ENCODE measurements at places on chromosomes 5 and 9.

DNA sequence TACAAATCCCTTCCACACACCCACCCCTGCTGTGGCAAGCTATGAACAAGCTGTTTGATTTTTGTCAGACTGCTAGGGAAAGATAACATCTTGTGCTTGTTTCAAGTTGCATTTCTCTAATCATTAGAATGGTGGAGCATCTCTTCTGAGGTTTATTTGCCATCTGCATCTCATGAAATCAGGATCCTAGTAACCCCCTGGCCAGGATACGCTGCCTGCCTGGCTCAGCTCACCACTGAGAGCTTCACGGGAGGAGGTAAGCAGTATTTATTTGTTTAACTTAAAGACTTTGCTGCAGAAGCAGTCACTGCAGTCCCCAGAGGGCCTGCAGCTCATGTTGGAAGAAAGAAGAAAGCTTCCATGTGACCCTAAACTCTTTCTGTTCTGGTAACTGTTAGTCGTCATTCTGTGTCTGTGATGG is 83.3 kb upstream of the CXCL14 start:
- H3K27me3 ChIP-seq = no peaks in the 10 kb centered on the region
- H3K4me3 ChIP-seq = no peak overlapping the region
- H3K27ac ChIP-seq = no peak overlapping the region

- H3K27me3 ChIP-seq = no peaks in the 10 kb centered on the region
- no peak for DNase-seq
- H3K4me3 ChIP-seq = no peak overlapping the region
- no peaks in the 10 kb centered on the region for H3K36me3 ChIP-seq
These were observed 47.4 kb downstream of the SCAI start for GRCh38 chr9:125095821-125096443.

- H3K4me1 ChIP-seq = peaks cover 13% of the 10 kb centered on the region
- H3K4me3 ChIP-seq = no peak overlapping the region
- H3K36me3 ChIP-seq = no peaks in the 10 kb centered on the region
- no peak for DNase-seq
- H3K27ac ChIP-seq = no peak overlapping the region
These were observed 12.3 kb downstream of the PDLIM4 start for GRCh38 chr5:132269635-132270334.

DNA sequence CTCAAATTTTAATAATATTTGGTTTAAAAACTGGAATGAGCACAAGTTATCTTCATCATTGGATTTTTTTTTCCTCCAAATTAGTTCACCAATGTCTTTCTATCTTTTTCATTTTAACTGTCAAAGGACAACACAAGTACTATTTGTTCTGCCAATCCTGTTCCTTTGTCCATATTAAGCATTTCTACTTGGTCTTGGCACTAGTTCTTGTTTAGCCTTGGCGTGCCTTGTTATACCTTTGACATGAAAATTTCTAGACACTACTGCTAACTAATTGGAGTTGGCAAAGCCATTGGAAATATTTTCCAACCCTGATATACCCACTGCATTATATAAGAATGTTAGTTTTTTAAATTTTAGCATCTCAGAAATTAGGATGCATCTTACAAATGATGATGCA is 3.8 kb downstream of the SPINK6 start:
- H3K36me3 ChIP-seq = no peaks in the 10 kb centered on the region
- H3K4me3 ChIP-seq = no peak overlapping the region
- no peaks in the 10 kb centered on the region for H3K4me1 ChIP-seq
- H3K27ac ChIP-seq = no peak overlapping the region

DNA sequence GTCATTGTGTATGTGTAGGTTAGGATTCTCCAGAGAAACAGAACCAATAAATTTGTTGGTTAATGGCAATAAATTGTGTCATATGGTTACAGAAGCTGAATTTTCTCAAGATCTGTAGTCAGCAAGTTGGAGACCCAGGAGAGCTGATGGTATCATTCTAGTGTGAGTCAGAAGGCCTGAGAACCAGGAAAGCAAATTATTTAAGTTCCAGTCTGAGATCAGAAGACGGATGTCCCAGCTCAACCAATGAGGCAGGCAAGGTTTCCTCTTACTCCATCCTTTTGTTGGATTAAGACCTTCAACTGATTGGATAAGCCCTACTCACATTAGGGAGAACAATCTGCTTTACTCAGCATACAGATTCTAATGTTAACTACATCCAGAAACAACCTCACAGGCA is 656.3 kb downstream of the ANXA1 start:
- H3K36me3 ChIP-seq = no peaks in the 10 kb centered on the region
- H3K4me1 ChIP-seq = no peaks in the 10 kb centered on the region
- H3K27ac ChIP-seq = no peak overlapping the region
- H3K4me3 ChIP-seq = no peak overlapping the region
- no peak for DNase-seq

DNA sequence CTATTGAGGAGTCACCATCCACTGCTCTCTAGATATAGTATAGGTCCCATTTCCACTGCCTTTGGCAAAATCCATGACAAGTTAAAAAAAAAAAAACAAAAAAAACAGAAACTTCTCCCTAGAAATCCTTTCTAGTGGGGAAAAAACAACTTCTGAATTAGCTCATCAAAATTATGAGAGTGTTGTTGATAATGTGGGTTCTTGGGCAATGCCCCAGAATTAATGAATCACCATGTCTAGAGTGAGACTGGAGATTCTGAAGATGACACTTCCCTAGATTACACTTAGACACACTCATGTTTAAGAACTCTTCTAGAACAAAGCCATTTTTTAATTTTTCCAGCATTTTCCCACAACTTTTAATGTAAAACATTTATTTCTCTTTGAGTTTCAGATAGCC is 728.0 kb upstream of the C9orf72 start:
- no peaks in the 10 kb centered on the region for H3K27me3 ChIP-seq
- H3K4me1 ChIP-seq = no peaks in the 10 kb centered on the region
- DNase-seq = no peak
- H3K36me3 ChIP-seq = no peaks in the 10 kb centered on the region
- H3K27ac ChIP-seq = no peak overlapping the region

- no peak overlapping the region for H3K4me3 ChIP-seq
- no peak for DNase-seq
- peaks cover 4% of the 10 kb centered on the region for H3K27me3 ChIP-seq
- no peak overlapping the region for H3K27ac ChIP-seq
These were observed 11.4 kb upstream of the ASS1 start for GRCh38 chr9:130433168-130433946.

DNA sequence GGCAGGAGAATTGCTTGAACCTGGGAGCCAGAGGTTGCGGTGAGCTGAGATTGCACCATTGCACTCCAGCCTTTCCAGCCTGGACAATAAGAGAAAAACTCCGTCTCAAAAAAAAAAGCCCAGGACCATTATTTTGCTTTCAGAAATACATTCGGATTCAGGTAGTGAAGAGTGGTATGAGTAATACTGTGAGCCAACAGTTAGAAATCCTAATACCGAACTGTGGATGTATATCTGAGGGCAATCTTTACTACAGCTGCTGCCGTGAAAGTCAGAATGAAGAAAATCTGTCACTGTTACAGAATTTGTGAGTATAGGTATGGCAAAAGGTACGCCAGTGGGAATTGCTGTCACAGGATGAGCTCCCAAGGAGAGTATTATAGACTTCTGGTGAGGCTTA is 3.4 kb upstream of the CDK7 start:
- no peak overlapping the region for H3K4me3 ChIP-seq
- H3K36me3 ChIP-seq = no peaks in the 10 kb centered on the region
- H3K27me3 ChIP-seq = no peaks in the 10 kb centered on the region
- no peak overlapping the region for H3K27ac ChIP-seq
- no peak for DNase-seq

GRCh38 chr9:7607421-7607820 is 192.2 kb downstream of the DMAC1 start:
- no peak overlapping the region for H3K27ac ChIP-seq
- no peaks in the 10 kb centered on the region for H3K27me3 ChIP-seq
- DNase-seq = no peak

DNA sequence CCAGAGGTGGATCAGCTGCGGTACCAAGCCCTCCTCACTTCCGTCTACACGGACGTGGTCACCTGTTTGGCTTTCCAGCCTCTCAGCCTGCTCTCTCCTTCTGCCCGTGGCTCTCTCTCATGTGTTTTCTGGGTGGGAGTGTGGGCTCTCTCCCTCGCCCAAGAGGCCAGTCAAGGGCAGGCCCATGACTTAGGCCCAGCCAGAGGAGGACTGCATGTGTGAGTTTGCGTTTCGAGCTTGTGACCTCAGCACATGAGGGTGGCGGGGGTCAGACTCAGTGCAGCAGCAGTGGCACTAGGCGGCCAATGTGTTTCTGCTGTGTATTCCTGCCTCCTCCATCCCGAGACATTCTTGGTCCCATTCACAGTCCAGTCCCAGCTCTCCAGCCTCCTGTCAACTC is 82.5 kb upstream of the SMIM23 start:
- no peaks in the 10 kb centered on the region for H3K4me1 ChIP-seq
- DNase-seq = no peak
- no peaks in the 10 kb centered on the region for H3K36me3 ChIP-seq
- H3K27me3 ChIP-seq = peaks cover 2% of the 10 kb centered on the region
- no peak overlapping the region for H3K4me3 ChIP-seq

GRCh38 chr5:112333331-112333781 is 85.7 kb downstream of the EPB41L4A start:
- DNase-seq = no peak
- peaks cover 8% of the 10 kb centered on the region for H3K4me1 ChIP-seq
- H3K36me3 ChIP-seq = no peaks in the 10 kb centered on the region
